T1000 (cell line): ENCODE measurements at places on chromosomes 1 and 21.

DNA sequence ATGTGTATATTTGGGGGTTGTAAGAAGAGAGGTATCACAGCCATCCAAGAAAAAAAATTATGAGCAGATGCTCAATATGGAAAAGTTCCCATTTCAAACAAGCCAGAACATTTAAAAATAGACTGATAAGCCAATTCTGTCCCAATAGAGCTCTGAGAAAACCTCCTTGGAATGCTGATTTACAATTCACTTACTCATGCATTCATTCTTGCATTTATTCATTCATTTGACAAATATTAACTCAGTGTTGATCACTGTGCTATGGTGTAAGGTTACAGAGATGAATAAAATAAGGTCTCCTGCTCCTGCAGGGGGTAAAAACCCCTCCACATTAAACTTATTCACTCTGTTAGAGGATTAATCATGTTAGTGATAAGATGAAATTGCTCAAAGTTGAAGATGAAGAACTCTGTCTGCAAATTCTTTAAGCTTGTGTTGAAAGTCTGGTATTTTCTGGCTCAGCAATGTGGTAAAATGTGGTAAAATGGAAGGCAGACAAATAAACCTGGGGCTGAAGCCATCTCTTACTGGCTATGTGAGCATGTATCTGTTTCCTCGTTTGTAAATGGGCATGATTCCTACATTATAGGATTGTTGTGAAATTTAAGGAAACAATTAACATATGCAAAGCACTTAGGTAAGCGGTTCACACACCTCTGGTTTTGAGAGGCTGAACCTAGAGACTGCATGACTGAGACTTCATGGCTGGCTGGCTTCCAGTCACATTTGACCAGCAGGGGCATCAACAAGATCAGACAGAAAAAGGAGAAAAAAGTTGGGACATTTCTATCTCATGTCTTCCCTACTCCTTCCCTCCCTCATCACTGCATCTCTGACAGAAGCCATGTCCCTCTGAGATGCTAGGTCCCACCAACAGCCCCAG, 45.0 kb upstream of the DAB1 start:
- no peak for DNase-seq

DNA sequence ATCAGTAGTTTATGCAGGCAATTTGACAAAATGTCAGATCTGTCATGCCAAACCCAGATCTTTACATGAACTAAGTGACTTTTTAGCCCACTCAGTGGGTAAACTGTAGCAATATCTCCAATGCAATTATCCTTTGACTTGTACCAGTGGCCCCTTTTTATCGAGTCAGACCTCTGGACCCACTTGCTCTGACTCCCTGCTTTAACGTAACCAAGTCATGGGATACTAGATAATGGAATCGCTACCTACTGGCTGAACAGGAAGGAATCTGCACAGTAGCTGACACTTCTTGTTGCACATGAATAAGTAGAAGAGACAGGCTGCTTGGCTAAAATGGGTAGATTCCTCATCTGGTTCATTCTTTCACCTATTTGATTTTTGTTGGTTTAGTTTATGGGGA, 128.4 kb upstream of the LYPLAL1 start:
- no peak for DNase-seq

DNA sequence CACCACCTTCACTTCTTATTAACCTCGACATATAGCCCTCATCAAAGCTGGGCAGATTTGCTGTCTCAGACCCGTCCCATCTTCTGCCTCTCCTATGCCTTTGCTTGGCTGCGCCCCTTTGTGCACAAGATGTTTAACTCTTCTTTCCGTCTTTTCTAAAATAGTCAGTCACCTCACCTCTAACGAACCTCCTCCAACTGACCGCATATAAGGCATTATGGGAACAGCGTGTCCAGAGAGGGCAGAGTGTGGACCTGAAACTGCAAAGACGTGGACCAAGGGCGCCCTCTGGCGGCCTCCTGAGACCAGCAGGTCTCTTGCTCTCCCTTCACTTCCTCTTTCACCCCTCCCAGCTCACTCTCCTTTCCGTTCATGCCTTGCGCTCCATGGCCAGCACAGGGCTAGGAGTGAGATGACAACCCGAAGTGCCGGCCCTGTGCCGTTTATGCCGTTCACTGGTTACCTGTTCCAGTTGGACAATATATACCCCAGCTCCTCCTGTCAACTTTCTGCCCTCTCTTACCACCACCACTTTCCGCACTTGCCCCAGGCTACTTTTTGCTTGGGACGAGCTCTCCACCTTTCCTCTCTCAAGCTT, 2.5 kb upstream of the METTL25B start:
- DNase-seq, result peak; percentile 65

GRCh38 chr1:232944347-232944746, 6.1 kb upstream of the NTPCR start:
- DNase-seq, result no peak

DNA sequence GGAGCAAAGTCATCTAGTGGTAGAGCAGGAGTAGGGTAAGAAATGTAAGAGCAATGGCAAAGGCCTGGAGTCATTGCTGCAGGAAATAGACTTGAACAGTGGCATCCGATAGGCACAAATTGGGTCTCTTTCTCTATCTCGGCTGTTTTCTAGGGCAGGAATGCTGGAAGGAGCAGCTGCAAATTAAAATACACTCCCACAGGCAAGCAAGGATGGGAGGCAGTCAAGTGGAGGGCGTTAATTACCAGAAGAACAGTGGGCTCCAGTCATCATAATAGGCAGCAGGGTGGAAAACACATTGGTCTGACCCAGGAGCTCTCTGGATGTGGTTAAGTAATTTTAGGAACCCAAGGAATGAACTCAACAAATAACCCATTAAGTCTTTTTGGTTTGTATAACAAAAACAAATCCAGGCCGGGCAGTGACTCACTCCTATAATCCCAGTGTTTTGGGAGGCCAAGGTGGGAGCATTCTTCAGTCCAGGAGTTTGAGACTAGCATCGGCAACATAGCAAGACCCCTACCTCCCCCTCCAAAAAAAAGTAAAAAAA, 7.8 kb upstream of the TDRD5 start:
- no peak for DNase-seq
